ENCODE measurements at places on chromosomes 4 and X.
A peak's percentile ranks its signal among the peaks of the same experiment; 100 is the strongest.

GRCh38 chr4:156968479-156968984 is 3.1 kb downstream of the PDGFC start:
- DNase-seq = peak; percentile 91

- DNase-seq = peak; percentile 95
Measured at GRCh38 chr4:184383497-184384055, 90.8 kb downstream of the IRF2 start.

DNA sequence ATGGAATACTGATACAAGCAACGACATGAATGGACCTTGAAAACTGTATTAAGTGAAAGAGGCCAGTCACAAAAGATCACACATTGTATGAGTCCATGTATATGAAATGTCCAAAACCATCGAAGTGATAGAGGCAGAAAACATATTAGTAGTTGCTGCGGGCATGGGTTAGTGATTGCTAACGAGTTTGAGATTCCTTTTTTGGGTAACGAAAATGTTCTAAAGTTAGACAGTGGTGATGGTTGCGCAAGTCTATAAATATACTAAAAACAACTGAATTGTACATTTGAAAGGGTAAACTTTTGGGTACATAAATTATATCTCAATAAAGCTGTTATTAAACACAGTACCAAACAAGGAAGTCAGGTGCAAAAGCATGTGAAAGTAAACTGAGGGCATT is 234.5 kb downstream of the FBXW7 start:
- DNase-seq = no peak

DNA sequence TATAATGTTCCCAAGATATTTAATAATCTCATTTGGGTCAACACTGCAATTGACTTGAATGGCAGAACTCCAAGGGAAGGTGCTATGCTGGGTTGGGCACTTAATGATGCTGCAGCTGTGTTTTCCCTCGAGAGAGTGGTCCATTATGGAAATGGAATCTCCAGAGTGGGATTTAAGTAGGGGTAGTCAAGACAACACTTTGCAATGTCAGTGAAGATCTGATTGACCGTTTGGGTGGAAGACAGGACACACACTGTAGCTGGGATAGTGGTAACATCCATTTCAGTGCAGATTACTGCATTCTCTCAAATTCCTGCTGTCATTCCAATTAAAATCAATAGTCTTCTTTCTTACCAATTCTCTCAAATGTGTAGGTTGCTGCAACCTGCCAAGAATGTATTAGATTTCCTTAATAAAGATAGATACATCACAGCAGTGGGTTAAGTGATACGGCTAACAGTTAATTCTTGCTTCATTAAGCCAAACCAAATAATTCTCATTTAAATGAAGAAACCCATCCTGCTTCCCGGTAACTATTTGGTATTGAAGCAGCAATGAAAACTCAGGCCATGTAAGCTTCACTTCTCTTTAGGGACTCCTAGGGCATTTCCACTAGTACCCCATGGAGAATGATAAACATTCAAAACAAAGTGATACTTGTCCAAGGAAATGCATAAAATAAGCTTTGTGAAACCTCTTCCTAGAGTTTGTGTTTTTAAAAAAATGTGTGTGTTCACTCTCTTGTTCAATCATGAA is 40.5 kb upstream of the RASGEF1B start:
- no peak for DNase-seq

GRCh38 chr4:60897415-60897814 is 302.7 kb upstream of the ADGRL3 start:
- no peak for DNase-seq

GRCh38 chrX:133923548-133923947 is 61.8 kb downstream of the GPC3 start:
- DNase-seq = no peak

DNA sequence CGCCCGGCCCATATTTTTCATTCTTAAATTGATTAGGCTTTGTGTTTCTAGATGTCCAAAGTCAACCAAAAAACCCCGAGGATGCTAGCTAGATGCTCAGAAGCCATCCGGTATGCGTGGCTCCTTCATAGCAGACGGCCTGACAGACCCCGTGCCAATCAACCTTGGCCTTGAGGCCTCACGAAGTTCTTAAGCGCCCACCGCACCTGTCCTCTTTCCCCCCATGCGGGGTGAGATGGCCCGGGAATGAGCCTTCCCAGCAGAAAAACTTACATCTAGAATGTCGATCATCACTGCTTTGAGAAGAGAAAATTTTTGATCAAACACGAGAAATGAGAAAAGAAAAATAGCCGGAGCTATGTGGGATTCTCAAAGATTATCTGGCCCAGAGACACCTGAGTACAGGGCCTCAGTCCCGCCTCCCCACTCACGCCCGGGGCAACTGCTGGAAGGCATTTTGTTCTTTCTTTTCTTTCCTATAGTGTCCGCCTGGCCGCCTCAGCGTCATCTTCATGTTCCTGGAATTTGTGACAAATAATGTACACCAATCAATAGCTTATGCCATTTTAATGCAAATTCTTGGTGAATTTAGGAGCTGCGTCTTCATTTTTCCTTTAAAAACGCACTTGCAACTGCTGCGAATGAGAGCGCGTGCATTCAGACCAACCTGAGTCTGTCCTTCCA is 1.6 kb upstream of the NAT8L start:
- no peak for DNase-seq

- peak; percentile 59 for DNase-seq
Measured at GRCh38 chrX:144616317-144616716, 631.0 kb upstream of the SPANXN1 start.

DNA sequence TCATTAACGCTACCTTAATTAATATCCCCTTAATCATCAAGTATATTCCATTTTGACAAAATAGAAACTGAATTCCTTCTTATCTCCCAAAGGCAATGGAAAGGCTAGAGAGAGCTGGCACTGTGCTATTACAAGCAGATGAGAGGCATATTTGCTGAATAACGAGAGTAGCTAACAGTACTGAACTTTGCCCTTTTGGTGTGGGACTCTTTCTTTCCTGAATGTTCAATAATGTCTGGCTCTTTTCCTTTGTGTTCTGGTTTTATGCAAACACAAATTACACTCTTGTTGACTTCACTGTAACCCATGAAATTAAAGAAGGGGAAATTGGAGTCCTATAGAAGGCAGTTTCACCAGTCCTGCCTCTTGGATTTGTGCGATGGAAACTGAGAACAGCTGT is 63.5 kb downstream of the SHROOM3 start:
- no peak for DNase-seq

DNA sequence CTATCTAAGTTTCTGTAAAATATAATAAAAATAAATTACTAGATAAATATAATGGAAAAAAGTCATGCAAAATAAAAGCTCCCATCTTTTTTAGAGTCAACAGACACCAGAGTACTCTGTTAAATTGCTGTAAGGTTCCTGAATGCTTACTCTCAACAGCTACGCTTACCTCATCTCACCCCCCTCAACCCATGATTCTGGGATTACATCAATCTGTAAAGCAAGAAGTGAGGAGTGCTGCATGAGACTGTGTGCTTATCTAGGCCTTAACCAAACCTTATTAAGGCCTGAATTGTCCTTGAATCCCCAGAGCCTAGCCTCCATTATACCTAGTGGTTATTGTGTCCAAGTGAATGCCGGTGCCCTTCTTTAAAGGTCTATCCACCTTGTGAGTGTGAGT is 735.8 kb downstream of the RPA4 start:
- no peak for DNase-seq

DNA sequence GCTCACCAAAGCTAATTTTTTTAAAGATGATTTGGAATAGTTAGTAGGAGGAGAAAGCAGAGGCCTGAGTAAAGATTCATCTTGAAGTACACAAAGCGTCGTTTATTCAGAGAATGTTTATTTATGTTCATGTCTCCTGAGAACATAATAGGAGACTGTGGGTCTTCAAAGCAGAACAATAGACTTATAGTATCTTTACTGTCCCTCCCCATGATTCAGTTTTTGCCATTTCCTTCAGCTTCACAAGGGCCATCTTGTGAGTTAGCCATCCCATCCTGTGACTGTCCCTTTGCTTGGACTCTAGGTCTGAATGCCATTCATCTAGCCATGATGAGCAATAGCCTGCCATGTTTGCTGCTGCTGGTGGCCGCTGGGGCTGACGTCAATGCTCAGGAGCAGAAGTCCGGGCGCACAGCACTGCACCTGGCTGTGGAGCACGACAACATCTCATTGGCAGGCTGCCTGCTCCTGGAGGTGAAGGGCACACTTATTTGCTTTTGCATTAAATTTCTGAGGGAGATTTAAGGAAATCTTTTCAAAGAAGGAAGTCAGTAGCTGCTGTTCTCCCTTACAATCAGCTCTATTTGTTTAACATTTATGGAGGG is 105.8 kb downstream of the NFKB1 start:
- DNase-seq = no peak

- DNase-seq = no peak
Measured at GRCh38 chrX:110426155-110426504, 67.5 kb downstream of the RTL9 start.

DNA sequence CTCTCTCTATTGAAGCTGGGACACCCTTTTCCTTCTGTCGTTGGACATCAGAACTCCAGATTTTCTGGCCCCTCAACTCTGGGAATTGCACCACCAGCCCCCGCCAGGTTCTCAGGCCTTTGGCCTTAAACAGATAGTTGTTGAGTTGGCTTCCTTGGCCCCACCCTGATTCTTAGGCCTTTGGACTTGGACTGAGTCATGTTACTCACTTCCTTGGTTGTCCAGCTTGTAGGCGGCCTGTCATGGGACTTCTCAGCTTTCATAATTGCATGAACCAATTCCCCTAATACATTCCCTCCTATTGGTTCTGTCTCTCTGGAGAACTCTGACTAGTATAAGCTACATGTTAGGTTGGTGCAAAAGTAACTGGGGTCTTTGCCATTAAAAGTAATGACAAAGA is 195.7 kb downstream of the GPAT3 start:
- peak; percentile 28 for DNase-seq

DNA sequence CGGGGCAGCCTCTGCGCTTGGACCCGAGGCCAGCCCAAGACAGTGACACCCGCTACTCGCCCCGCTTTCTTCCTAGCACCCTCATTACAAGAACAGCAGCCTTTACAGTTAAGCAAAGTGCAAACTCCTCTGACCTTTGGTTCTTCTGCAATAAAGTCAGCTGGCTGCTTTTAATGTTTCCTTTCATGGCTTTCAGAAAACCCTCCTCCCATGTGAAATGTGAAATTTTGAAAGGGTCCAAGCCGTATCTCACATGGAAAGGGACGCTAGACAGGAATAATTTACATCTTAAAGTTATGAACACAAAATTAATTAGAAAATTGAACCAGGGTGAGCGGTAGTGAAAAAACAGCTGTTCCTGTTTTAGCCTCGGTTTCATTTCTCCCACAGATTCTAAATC is 520.1 kb upstream of the FRG1 start:
- DNase-seq = no peak

- peak; percentile 25 for DNase-seq
Measured at GRCh38 chr4:128227991-128228571, 59.5 kb downstream of the PGRMC2 start.

GRCh38 chr4:170400361-170400760 is 310.6 kb upstream of the AADAT start:
- DNase-seq = peak; percentile 37

GRCh38 chrX:23548164-23548563 is 119.1 kb upstream of the PRDX4 start:
- DNase-seq = no peak

GRCh38 chrX:107777536-107777832 is at the start of gene NCBP2L:
Gene NCBP2L (plus strand): TSS chrX:107777733. CDS start chrX:107794221, 16,488 bp downstream.
- no peak for DNase-seq

DNA sequence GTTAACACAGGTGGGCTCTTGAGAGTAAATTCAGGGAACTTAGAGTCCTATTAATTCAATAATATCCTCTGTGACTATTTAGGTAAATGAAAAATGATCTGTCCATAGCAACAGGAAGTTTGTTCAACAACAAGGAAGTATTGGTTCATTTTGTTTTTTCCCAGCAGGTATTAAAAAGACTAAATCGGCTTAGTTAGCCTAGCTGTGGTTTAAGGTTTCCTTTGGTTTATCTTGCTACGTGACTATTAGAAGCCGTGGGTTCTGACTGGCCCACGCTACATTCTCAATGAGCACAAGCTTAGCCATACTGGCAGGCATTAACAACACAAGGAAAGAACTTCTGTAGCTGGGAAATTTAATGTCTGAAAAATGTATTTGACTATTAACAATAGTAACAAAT is 168.8 kb upstream of the HS3ST1 start:
- DNase-seq = peak; percentile 75

DNA sequence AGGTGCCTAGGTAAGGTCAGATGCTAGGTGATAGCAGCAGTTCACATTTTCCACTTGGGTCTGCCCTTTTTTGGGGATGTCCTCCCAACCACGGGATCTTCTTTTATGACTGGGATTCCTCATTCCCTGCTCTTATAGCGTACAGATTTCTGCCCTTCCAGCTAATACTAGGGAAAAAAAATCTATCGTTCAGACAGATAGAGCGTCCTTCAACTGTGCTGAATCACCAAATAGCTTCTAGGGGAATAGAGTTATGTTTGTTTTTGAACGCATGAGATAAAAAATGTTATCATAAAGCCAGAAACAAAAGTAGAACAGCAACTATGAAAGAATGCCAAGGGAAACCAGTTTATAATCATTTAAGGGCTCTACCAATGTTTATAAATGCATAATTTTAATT is 13.0 kb downstream of the RAP2C start:
- DNase-seq = no peak

DNA sequence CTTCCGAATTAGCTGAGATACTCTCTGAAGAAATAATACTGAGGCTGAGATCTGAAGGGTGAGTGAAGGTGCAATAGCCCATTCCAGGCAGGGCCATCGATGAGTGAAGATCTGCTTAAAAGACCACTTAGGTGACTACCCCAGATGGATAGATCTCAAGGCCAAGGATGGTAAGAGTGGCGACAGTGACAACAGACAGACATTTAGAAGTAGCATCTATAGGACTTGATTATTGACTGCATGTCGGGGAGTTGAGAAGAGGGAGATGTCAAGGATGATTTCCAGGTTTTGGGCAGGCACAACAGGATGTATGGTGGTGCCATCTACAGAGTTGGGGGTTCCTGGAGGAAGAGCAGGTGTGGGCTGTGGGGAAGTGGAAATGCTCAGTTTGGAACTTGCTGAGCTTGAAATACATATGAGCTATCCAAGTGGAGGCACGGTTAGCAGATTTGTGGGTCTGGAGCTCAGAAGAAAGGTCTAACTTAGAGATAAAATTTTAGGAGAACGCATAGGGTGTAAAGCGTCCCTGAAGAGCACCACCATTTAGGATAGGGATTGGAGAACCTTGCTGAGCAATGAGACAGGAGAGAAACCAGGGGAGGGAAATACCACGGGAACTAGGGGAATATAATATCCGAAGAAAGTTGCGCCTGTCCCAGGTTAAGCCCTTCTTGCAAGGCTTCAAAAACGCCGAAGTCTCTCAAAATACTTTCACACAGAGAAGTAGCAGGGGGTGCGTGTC is 688 bp downstream of the UFSP2 start:
- no peak for DNase-seq

- no peak for DNase-seq
Measured at GRCh38 chr4:85557016-85557901, 82.3 kb downstream of the ARHGAP24 start.

GRCh38 chr4:98658287-98659105 is at the start of gene TSPAN5:
Gene TSPAN5 (minus strand): TSS chr4:98658611.
- peak; percentile 89 for DNase-seq

- no peak for DNase-seq
Measured at GRCh38 chr4:112944006-112944405, 105.4 kb upstream of the ANK2 start.

GRCh38 chr4:24368801-24369200 is 215.6 kb downstream of the DHX15 start:
- no peak for DNase-seq
